NCI-H1436 (cell line): ENCODE measurements at places on chromosomes 2 and 18.
A peak's percentile ranks its signal among the peaks of the same experiment; 100 is the strongest.

DNA sequence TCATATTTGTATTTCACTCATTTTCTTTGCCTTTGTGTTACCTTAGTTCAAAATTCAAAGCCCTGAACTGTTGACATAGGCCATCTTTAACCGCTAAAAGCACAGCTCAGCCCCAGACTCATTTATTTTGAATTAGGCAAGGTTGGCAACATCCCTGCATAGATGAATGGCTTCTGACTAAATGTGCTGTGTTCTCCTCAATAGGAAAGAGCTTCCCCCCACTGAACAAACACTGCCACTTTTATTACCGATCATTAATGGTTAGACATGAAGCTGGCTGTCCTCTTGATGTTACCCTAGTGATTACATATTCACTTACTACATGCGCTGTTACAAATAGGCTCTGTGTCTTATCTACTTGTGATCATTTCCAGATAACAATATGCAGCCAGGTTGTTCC, 170.7 kb downstream of the ADCYAP1 start:
- DNase-seq = peak; percentile 28

DNA sequence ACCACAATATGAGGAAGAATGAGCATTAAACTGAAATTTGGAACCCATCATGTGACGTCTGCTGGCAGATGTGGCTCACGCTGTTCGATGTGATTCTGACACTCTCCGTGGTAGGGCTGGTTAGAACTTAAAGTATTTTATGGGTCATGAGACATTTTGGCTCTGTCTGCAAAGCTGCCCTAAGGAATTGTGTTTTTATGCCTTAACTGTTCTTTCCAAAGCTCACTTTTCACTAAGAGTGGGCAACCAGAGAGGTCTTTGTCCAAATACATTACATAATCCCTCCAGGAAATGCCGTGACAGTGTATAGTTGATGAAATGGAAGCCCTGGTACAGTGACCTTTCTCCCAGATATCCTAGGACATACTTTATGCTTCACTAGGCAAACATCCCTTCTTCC, 119.1 kb downstream of the AQP4 start:
- no peak for DNase-seq

- DNase-seq = no peak
These were observed 265.3 kb downstream of the PAX3 start for GRCh38 chr2:222033541-222033940.

DNA sequence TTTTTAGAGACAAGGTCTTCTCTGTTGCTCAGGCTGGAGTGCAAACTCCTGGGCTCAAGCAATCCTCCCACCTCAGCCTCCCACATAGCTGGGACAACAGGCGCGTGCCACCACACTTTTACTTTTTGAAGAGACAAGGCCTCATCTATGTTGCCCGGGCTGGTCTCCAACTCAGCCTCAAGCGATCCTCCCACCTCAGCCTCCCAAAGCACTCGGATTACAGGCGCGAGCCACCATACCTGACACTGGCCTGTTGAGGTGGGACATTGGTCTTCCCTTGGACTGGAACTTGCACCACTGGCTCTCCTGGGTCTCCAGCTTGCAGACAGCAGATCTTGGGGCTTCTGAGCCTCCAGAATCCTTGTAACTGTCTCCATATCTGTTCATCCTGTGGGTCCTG, 75.6 kb downstream of the NDUFA10 start:
- DNase-seq = no peak

DNA sequence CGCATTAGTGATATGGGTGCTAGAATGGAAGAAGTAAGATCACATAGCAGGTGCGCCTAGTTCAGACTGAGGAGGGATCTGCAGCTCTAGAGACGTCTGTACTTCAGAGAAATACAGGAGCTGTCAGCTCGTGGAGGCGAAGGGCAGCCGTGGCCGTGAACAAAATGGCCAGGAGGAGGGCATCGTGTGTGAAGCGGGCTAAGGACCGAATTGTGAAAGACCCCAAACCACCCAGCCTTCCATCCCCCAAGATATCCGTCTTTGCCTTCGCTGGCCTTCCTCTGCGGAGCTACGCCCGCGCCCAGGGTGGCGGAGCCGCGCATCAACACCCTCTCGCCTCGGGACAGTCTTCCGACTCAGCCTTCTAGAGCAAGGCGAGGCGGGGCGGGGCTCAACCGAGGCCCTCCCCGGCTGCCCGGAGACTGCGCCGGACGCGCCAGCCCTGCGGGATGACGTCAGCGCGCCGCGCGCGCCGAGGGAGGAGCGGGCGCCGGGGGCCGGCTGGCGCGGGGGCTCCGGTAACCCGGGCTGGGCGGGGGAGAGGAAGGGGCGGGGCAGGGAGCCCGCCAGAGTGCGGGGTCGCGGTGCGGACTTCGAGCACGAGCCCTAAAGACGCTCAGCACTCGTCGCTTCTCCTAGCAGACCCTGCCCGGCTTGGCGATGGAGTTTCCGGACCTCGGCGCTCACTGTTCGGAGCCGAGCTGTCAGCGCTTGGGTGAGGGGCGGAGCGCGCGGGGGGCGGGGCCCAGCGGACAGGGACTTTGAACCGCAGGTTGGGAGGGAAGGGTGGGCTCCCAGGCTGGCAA, at the start of gene ZFAND2B:
Gene ZFAND2B (plus strand): TSS at position 455 of the 806 bp plus-strand sequence. CDS start 206 bp downstream, at position 661.
- peak; percentile 91 for DNase-seq

GRCh38 chr2:190413421-190413820, 5.3 kb downstream of the MFSD6 start:
- no peak for DNase-seq
